Lung (tissue), 17 donors: ENCODE measurements at places on chromosomes 7 and 10. TPM values are rescaled to one million over a fixed set of nuclear protein-coding genes. Genes with fewer than 3 reads are reported as not detected.

The GDF2 gene
- not detected for polyA plus RNA-seq

The SRRM3 gene
- 0.71 TPM for polyA plus RNA-seq

The KLF14 gene
- not detected for polyA plus RNA-seq

The KIF20B gene
- 1.2 TPM for polyA plus RNA-seq
